ENCODE measurements at places on chromosomes 7 and 10.

DNA sequence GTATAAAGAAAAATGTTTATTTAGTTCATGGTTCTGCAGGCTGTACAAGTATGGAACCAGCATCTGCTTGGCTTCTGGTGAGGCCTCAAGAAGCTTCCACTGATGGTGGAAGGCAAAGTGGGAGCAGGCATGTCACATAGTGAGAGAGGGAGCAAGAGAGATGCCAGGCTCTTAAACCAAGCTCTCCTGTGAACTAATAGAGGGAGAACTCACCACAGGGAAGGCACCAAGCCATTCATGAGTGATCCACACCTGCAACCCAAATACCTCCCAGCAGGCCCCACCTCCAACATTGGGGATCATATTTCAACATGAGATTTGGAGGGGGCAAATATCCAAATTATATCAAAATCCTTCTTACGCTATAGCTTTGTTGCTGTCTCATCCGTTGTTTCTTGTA, 113.1 kb downstream of the CPED1 start:
- no peak for DNase-seq

GRCh38 chr7:39461263-39461820, 104.9 kb upstream of the YAE1 start:
- no peak for DNase-seq

DNA sequence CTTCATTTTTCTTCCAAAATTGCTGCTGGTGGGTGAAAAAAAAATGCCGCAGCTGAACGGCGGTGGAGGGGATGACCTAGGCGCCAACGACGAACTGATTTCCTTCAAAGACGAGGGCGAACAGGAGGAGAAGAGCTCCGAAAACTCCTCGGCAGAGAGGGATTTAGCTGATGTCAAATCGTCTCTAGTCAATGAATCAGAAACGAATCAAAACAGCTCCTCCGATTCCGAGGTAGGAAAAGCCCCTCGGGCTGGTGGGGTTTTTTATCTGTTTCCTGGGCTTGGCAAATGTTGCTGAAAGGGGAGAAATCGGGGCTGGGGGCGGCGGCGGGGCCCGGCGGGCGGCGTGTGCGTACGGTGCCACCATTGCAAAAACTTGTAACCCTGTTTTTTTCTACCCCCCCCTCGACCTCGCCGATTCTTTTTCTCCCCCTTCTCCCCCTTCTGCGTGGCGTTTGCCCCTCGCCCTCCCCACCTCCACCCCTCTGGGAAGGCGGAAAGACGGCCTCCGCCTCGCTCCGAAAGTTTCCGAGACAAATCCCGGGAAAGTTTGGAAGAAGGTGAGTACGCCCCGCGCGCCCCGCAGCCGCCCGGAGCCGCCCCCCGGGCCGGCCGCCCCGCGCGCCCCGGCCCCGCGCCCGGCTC, 789 bp downstream of the TCF7L2 start:
- DNase-seq, result peak; percentile 10

DNA sequence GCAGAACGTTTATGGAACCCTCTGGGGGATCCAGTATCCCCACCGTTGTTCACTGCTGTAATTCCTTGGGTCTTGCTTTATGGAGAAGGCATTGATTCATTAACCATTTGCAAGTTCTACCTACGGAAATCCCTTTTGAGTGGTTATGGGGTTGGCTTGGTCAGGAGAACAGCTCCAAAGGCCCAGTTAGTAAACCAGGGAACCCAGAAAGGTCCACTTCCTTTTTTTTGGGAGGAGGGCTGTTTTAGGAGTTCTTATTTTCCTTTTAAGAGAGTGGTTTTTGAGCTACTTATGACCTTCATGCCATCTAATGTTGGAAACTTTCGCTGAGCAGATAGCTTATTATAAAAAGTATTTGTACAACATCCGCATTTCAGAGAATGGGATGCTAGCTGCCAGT, 1.3 kb downstream of the POR start:
- no peak for DNase-seq

- DNase-seq, result no peak
Measured at GRCh38 chr10:42941295-42941644, 135.6 kb upstream of the RET start.

DNA sequence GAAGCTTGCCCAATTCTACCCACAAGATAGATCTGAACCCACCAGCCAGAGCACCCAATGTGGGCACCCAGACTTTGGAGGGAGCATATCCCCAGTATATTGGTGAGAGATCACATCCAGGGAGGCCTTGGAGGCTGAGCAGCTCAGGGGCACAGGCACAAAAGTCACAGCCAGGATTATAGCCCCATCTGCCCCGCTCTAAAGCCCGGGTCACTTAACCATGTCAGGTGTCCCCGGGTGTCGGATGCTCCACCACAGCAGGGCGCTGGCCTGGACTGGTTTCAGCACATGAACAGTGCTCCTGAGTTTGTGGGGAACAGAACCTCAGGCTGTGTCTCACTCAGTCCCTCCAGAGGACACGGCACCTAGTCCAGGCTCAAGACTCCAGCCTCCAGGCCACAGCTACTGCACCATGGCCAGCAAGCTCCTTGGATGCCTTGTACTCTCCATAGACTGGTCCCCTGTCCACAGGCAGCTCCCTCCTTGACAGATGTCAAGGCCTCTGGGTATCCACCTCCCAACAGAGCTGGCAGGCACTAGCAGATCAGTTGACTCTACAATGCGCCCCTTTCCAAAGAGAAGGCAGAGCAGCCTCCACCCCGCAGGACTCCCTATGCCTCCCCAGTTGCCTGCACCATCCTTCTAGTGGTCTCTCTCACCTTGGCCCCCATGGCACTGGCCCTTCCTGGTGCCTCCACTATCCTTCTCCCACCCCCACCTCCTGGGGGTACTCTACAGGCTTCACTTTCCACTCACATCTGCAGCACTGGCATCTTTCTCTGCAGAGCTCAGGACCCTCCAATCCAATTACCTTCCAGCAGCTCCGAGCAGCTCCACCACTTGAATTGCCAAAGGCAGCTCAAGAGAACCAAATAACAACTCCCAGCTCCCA, 306.0 kb downstream of the GRID1 start:
- DNase-seq, result no peak

- no peak for DNase-seq
Measured at GRCh38 chr7:95907337-95907736, 135.0 kb downstream of the DYNC1I1 start.

GRCh38 chr10:59285073-59285472, 77.3 kb downstream of the FAM13C start:
- DNase-seq, result no peak

- DNase-seq, result no peak
Measured at GRCh38 chr7:36400606-36401005, 10.9 kb downstream of the ANLN start.

GRCh38 chr7:85454904-85455303, 268.0 kb upstream of the SEMA3D start:
- no peak for DNase-seq

- no peak for DNase-seq
Measured at GRCh38 chr7:120807390-120807789, 50.6 kb downstream of the TSPAN12 start.

DNA sequence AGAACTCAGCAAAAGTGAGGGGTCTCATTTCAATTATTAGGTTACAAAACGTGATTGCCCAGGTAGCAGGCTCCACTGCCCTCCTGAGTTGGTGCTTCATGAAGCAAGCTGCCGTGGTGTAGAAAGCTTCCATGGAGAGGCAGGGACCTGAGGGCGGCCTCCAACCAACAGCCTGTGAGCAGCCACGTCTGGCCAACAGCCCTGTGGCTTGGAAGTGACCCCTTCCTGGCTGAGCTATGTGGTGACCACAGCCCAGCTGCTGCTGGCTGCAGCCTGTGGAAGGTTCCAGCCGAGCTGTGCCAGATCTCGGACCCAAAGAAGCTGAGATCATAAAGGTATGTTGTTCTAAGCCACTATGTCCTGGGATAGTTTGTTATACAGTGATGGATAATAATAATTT, 122.5 kb upstream of the KLF6 start:
- DNase-seq, result no peak

GRCh38 chr7:129657363-129657762, 45.8 kb downstream of the NRF1 start:
- no peak for DNase-seq

GRCh38 chr7:141167381-141167964, 93.6 kb downstream of the TMEM178B start:
- no peak for DNase-seq

DNA sequence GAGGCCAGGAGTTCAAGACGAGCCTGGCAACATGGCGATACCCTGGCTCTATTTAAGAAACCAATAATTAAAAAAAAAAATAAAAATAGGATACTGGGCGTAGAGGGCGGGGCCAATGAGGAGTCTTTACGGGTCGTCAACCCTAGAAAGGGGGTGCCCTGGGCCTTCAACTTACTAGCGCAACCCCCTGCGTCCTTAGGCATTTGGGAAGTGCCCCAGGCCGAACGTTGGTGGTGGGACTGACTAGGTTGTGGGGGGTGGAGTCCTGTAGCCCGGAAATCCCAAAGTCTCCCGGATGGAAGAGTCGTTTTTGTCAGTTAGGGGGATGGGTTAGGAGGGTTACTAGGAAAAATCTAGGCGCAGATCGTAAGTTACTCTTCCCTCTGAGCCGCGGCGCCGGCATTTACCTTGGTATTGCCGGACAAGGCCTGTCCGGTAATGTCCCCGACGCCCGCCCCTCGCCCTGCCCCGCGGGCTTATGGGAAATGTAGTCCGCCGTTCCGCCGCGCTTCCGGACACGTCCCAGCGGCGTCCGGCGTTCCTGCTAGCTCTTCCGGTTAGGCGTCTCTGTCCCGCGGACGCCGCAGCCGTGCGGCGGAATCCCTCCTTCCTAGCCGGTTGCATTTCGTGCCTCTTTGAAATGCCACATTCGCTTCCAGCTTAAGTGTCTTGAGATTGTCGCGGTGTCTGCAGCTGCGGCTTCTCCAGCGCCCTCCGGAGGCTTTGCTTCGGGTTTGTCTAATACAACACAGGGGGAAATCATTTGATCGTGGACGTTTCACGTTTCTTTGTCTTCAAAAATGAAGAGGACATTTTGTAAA, 1.3 kb upstream of the ACBD5 start:
- peak; percentile 64 for DNase-seq

DNA sequence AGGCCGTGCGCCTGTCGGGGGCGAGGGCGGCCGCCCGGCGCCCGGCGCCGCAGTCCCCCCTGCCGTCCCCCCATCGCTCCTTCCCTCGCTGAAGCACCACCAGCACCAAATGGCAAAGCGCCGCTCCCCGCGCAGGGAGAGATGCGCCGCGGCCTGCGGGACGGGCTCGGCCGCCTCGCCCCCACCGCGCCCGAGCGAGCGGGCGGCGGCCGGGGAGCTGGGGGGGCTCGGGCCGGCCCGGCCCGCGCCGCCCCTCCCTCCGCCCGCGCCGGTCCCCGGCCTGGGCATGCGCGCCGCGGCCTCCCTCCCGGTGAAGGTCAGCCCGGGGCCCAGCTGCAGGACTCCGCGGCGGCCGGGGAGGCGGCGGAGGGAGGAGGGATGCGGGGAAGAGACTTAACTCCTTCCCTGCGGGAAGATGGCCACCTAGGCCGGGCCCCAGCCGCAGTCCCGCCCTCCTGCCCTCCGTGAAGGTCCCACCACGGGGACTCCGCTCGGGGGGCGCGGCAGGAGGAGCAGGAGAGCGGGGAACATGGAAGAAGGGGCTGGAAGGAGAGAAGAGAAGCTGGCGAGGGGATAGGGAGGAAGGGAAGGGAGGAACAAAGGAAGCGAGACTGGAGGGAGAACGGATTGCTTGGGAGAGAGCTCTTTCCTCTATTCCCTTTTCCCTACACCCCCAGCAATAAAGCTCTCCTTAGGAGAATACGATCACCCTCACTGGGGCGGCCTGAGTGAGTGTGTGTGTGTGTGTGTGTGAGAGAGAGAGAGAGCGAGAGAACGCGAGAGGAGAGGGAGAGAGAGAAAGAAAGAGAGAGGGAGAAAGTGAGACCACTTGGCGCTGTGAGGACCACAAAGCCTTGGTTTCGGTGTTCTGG, 3.4 kb upstream of the SMARCD3 start:
- peak; percentile 27 for DNase-seq

- no peak for DNase-seq
Measured at GRCh38 chr7:98128346-98128745, 21.7 kb downstream of the LMTK2 start.

- DNase-seq, result no peak
Measured at GRCh38 chr7:1499367-1500029, 4.7 kb downstream of the INTS1 start.

DNA sequence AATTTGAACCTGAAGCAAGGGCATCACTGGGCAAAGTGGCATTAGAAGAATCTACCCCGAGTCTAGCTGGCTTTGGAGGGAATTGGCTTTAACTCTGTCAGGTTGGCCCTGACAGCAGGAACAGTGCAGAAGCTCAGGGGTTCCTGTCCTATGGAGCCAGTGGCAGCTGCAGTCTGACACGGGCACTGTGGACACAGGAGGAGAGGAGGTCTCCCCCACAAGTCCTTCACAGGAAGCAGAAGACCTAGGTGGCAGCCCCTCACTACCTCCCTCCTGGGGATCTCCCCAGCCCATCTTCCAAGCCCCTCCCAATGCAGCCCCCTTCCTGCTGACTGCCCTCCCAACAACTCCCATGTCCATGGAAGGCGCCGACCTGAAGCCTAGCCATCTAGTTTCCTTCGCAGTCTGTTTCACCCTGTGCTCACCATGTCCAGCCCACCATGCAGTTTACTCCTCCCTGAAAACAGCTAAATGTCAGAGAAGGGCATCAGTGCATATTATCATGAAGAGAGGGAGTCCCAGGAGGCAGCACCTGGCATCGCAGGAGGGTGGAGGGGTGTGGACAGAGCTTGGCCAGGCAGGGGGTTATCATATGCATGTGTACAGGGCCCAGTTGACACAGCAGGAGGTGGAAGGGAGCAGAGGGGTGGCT, 17.9 kb upstream of the GDF10 start:
- no peak for DNase-seq

DNA sequence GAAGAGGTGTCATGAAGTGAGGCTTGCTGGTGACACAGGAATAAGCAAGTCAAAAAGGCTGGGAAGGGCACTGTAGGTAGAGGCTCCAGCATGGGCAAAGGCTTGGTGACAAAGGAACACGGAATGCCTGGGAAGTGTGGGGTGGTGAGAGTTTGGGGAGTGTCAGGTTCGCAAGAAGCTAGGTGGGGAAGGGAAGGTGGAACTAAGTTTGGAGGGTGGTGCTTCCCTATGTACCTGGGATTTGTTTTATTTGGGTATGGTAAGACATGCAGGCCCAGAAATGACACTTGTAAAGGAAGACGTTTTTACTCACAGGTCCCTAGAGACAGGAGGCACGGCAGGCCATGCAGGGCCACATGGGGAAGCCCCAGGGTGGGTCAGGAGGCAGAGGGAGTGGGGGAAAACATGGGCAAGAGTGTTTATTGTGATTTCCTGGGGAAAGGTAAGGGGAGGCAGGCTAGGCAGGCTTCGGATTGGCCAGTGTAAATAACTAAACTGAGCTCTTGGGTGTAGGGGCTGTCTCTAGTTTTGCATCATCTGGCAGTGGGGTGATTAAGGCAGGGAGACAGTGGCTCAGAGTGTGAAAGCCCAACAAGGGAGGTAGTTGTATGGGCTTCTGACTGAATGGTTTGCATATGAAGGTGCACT, 52.1 kb downstream of the SH2D4B start:
- no peak for DNase-seq

- no peak for DNase-seq
Measured at GRCh38 chr7:115476671-115477181, 553.8 kb downstream of the TFEC start.
